Stimulated activated CD8-positive, alpha-beta memory T cell treated with anti-CD3 and anti-CD28 coated beads, Interleukin-7, amount 100 ng/mL, for 4 hours (primary cell): ENCODE measurements at places on chromosomes 7 and 10.

GRCh38 chr7:123711832-123712293 lies 36.9 kb downstream of the WASL start:
- DNase-seq, result no peak

GRCh38 chr10:34121781-34122622 lies 693.1 kb downstream of the PARD3 start:
- DNase-seq, result no peak

- no peak for DNase-seq
These were observed 36.6 kb downstream of the AMZ1 start for GRCh38 chr7:2724453-2725177.

GRCh38 chr10:73262105-73262730 lies 9.8 kb upstream of the MRPS16 start:
- no peak for DNase-seq

DNA sequence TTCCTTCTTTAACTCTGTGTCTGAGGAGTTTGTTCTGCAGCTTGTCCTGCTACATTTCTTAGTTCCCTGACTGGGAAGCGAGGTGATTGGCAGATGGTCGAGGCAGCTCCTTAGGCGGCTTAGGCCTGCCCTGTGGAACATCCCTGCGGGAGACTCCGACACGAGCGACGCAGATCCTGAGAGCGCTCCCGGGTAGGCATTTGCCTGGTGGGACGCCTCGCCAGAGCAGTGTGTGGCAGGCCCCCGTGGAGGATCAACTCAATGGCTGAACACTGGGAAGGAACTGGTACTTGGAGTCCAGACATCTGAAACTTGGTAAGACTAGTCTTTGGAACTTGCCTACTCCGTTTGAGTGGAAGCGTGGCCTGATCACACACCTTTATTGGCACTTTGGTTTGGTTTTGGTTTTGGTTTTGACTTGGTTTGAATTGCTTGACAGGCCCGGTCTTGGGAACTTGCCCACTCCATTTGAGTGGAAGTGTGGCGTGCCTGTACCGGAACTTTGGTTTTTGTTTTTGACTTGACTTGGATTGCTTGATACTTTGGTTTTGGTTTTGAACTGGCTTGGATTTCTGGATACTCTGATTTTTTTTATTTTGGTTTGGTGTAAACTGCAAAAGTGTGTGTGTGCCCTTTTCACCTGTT lies 42.6 kb downstream of the MAP3K8 start:
- DNase-seq, result no peak

DNA sequence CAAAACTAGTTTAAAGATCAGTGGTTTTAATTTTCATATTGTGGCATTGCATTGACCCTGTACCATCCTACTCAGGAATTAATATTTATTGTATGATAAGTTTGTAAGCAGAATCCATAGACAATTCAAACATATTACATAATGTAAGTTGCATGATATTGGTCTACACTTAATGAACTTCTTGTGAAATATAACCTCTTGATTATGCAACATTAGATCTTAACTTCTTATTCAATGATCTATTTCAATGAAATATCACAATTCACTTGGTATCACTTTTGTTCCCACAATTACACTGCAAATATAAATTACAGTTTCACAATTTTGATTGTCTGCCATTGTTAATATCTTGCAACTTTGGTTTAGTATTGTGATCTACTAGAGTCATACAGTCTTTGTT lies 44.0 kb upstream of the TMEM229A start:
- DNase-seq, result no peak

DNA sequence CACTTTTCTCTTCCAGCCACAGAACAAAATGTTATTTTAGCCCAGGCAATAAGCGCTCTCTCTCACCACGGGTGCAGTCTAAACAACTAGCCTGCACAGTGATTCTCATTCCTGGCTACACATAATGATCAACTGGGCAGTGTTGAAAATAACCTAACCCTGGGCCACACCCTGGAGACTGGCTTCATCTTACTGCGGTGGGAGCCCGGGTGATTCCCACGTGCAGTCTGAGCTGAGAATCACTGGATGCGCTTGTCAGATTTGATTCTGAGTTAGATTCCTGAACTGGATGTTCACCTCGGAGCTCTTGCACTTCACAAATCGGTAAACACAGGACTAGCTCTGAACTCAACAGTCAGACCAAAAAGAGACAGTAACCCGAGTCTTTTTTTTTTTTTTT lies 14.9 kb downstream of the ZC3HAV1 start:
- no peak for DNase-seq

GRCh38 chr7:93920496-93921182 lies 896 bp upstream of the GNG11 start:
- DNase-seq, result no peak

- no peak for DNase-seq
These were observed 194.1 kb downstream of the INHBA start for GRCh38 chr7:41508755-41509154.

DNA sequence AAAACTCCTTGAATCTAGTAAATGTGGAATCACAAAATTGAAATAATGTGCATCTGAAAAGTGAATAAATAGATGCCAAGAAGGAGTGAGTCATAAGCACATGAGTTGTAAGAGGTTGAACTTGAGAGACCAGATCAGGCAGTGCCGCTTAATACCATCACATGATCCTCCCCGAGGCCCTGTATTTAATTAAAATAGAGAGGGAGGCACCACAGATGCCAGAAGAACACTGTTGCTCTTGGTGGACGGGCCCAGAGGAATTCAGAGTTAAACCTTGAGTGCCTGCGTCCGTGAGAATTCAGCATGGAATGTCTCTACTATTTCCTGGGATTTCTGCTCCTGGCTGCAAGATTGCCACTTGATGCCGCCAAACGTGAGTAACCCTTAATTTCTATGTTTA lies at the start of gene GPNMB:
Gene GPNMB (plus strand): TSS at position 221 of the 400 bp plus-strand sequence. CDS start 83 bp downstream, at position 304.
- DNase-seq, result no peak

DNA sequence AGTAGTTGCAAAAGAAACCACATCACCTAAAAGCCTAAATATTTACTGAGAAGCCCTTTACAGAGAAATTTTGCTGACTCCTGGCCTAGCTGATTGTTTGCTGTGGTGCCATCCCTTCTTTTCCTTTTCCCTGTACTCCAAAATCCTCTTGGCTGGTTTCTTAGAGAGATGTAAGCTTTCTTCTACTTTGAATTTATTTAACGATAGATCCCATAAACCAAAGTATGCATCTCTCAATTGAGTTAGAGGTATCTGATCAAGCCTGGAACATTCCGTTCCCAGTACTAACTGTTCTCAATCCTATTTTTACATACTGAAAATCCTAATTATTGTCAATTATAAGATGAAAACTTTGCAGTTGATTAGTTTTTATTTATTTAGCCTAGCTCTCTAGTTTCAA lies 6.3 kb downstream of the TMEM60 start:
- no peak for DNase-seq

GRCh38 chr10:119997429-119997828 lies 104.9 kb downstream of the SEC23IP start:
- DNase-seq, result no peak

- no peak for DNase-seq
These were observed 66.7 kb upstream of the SORCS3 start for GRCh38 chr10:104574427-104574826.

DNA sequence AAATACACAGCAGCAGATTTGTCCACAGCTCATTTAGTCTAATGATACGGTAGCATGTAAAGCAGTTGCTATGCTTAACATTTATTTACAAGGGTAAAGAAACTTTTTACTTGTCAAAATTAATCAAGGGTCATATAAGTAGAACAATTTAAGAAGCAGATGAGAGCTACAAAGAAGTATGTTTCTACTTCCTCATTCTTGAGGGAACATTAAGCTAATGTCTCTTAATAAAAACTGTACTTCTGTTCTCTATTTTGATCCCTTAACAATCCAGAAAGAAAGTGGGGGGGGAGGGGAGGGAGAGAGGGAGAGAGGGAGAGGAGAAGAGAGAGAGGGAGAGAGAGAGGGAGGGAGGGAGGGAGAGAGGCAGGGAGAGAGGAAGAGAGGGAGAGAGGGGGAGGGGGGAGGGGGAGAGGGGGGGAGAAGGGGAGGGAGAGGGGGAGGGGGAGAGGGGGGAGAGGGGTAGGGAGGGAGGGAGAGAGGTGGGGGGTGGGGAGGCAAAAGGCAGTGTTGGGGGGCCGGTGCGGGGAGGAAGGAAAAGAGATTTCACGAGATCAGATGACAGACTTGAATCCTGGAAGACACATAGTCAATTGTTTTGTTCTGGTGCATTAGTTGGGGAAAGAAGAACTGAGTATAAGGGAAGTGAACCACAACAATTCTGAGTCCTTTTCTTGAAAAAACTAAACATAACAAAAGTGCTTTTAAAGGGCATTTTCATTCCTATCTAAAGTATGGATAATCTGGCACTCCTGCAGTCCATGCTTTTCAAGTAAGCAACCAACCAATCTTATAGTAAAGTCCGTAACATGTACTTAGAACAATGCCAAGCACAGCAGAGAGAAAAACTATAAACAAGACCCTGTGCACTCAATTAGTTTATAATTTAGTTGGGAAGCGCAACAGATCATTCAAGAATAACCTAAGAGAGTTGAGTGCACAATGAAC lies 128.0 kb downstream of the USP6NL start:
- DNase-seq, result no peak

DNA sequence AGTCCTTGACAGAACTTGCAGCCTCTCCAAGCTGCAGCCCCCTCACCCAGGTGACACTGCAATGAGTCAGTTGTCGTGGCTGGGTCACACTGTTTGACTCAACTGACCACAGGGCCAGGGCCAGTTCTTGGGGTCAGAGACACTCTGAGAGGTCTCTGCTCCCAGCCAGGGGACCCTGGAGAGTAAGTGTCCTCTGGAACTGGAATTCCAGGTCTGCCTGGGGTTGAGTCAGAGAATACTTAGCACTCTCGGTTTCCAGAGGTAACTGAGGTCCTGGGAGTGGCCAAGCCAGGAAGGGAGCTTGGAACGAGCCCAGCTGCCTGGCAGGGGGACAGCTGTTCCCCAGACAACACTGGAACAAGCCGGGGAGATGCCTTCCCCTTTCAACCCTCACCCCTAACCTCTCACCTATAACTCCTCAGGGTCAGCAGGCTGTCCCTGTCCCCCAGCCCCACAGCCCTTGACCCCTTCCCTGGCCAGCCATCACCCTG lies 2.2 kb upstream of the MYL10 start:
- DNase-seq, result no peak

GRCh38 chr7:74526780-74527179 lies 73.1 kb downstream of the GTF2IRD1 start:
- DNase-seq, result no peak

DNA sequence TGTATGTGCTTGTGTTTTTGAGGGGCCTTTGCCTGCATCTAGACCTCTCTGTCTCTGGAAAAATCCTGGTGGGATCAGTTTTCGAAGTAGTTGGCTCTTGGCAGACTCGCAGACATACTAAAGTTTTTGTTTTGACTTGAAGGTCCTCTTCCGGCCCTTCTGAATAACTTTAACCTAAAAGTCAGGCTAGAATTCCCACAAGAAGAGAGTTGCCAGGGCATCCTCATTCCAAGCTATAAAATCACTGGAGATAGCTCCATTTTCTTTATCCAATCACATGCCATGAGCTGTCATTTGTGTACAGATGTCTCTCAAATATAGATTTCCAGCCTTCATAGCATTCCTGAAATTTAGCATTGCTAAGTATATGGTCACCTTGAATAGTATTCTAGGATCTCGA lies 967.8 kb downstream of the LRMDA start:
- DNase-seq, result no peak

DNA sequence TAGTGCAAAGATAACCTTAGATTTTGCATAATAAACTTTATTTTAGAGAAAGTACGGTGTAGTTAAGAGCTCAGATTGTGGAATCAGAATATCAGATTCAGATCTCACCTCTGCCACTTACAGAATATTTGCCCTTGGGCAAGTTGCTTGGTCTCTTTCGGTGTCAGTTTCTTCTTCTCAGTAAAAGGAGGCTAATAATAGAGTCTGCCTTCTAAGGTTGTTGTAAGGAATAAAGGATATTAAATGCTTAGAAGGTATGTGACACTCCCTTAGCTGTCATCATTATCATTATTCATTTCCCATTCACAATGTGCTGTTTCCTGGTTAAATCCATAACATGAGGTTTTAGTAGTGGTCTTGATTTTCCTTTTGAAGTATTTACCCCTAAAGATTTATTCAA lies 42.2 kb downstream of the MPLKIP start:
- DNase-seq, result no peak

DNA sequence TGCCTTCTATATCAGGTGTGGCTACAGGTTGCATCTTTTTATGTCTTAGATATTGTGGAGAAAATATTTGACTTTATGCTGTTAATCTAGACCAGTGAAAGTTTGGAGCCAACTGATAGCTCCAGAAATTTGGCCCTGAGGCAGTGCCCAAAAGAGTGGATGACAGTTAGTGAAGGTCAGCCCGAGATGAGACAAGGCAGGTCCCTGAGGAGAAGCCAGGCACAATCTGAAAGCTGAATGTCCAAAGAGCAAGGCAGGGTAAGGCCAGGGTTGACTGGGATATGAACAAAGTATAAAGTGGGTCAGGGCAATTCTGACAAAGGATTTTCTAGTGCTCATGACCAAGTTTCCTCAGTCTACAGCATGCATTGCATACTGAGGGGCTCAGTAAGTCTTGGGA lies 661.9 kb downstream of the SUGCT start:
- no peak for DNase-seq

DNA sequence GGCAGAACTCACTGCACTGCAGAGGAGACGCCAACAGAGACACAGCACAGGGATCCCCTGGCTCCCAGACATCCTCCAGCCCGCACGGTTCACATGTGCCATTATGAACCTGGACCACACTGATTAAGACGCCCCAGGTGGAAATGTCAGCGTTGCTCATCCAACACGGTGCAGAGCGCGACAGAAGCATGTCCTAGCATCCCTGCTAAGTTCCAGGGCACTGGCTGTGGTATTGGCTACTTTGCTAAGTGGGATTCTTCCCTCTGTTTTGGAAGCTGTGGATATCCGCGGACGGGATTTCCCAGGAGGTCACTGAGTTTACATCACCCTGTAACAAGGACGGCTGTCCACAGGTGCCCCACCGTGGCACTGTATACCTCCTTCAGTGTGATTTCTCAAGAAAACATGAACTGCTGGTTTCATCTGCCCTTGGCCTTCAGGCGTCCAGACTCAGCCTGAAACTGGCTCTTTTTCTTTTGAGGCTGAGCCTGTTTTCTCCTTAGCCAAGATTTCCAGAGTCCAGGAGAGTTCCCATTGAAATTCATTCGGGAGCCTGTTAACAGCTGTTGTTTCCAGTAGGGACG lies 324.0 kb downstream of the WDR37 start:
- no peak for DNase-seq

- DNase-seq, result no peak
These were observed 159.8 kb downstream of the PIP4K2A start for GRCh38 chr10:22554461-22555182.

GRCh38 chr7:135748770-135749169 lies at the start of gene FAM180A:
Gene FAM180A (minus strand): TSS chr7:135748813. CDS start chr7:135748580, 233 bp downstream.
- no peak for DNase-seq

GRCh38 chr10:132746801-132747625 lies 38.9 kb downstream of the NKX6-2 start:
- DNase-seq, result no peak

- DNase-seq, result no peak
These were observed 75.8 kb downstream of the OR13A1 start for GRCh38 chr10:45239642-45240041.
